ENCODE measurements at places on chromosomes 2 and 18. TPM values are rescaled to one million over a fixed set of nuclear protein-coding genes. Genes with fewer than 3 reads are reported as not detected.

GRCh38 chr2:109180786-109181185 is 51.8 kb downstream of the SH3RF3 start:
- no peaks in the 10 kb centered on the region for H3K4me1 ChIP-seq
- DNase-seq = no peak
- no peak overlapping the region for H3K27ac ChIP-seq
- no peaks in the 10 kb centered on the region for H3K36me3 ChIP-seq
- H3K27me3 ChIP-seq = no peaks in the 10 kb centered on the region

DNA sequence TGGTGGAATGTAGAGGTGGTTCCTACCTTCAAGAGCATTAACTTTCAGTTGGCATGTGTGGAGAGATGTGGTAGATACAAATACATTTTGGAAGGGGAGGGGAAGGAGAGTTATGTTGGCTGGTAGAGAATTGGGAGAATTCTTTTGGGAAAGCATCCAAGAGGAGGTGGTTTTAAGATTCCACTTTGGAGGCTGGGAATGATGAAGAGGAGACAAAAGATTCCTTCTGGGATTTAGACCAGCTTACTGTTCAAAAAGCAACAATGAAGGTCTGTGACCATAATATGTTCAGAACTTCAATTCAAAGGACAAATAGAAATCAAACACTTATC is 120.8 kb upstream of the FOSL2 start:
- H3K4me3 ChIP-seq = no peak overlapping the region
- H3K4me1 ChIP-seq = no peaks in the 10 kb centered on the region
- no peak for DNase-seq
- no peak overlapping the region for H3K27ac ChIP-seq
- H3K36me3 ChIP-seq = no peaks in the 10 kb centered on the region
- H3K27me3 ChIP-seq = no peaks in the 10 kb centered on the region

DNA sequence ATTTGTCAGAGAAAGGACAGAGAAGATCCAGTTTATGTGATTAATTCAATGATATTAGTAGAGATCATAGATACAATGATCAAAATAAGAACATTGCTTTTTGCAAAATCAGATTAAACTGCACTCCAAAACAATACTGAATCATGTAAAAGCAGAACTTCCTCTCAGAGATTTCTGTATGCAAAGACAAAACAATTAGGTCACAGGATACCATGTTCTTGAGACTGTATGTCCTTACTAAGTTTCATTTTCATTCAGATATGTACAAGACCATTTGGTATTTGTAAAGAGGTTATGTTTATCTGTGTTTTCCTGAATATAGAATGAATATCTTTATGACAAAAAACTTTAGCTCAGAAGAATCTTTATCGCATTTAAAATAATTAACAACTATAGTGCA is 161.8 kb downstream of the DLGAP1 start:
- no peak for DNase-seq
- no peaks in the 10 kb centered on the region for H3K4me1 ChIP-seq
- no peaks in the 10 kb centered on the region for H3K27me3 ChIP-seq

KCNE4 gene
- total RNA-seq = not detected

DNA sequence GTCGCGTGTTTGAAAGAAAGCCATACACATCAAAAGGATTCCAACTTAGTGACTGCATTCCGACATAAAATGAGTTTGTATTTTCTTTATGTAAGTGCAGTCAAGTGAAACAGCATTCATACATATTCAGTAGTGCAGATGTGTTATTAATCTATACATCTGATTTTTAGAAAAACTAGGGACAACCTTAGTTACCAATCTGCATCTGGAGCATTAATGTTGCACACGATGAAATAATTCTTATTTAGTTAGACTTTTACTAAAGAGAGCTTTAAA is 1.9 kb downstream of the GORASP2 start:
- no peaks in the 10 kb centered on the region for H3K27me3 ChIP-seq
- no peaks in the 10 kb centered on the region for H3K36me3 ChIP-seq
- no peak overlapping the region for H3K4me3 ChIP-seq
- H3K4me1 ChIP-seq = peaks cover 22% of the 10 kb centered on the region
- H3K27ac ChIP-seq = no peak overlapping the region

Measured in B cell (primary cell).